ENCODE measurements at places on chromosomes 2 and 18.

GRCh38 chr18:8501044-8501443 lies 108.2 kb upstream of the RAB12 start:
- DNase-seq, result no peak

GRCh38 chr18:76824754-76825153 lies 2.4 kb downstream of the ZNF236 start:
- no peak for DNase-seq

DNA sequence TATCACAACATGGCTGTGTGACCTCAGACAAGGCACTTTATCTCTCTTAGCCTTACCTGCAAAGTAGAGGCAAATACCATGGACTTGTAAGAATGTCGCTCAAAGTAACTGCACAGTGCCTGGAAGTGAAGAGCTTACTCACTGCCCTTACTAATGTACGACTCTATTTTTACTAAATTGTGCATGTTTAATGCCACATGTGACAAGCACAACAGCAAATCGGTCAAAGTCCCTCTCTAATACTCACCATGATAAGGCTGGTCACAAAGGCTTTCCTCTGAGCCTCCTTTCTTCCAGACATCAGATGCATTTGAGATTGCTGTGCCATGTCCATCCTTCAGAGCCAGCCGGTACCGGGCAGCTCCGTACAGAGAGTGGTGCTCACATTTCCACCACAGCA lies 100.4 kb upstream of the CD302 start:
- no peak for DNase-seq

- no peak for DNase-seq
Measured at GRCh38 chr18:6521803-6522418, 107.2 kb upstream of the L3MBTL4 start.

DNA sequence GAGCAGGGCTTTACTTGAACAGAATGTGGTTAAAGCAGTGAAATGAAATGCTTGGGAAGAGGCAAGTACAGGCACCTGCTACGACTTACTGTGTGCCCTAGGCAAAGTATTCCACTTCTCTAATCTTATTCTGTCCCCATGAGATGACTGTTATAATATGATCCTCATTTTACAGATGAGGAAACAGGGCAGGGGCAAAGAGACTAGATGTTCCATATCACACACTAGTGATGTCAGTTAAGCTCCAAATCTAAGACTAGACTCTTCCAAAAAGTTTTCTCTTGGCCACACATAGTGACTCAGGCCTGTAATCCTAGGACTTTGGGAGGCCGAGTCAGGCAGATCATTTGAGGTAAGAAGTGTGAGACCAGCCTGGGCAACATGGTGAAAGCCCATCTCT lies 235.0 kb downstream of the SETBP1 start:
- DNase-seq, result no peak

DNA sequence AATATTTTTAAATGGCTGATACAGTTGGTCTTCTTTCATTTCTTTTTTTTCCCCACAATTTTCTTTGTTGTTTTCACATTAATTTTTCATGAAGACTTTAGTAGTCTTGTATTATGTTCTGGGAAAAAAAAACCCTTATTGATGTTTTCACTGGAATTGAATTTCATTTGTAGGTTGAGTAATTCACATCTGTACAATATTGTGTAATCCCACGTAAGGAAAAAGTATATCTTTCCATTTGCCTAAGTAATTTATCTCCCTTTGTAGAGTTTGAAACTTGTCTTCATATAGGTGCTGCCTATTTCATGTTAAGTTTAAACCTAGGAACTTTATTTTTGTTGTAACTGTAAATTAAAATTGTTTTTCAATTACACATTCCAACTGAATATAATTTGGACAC lies 2.0 kb downstream of the DNAJC27 start:
- no peak for DNase-seq

GRCh38 chr2:144324446-144325045 lies 195.4 kb downstream of the ZEB2 start:
- no peak for DNase-seq

DNA sequence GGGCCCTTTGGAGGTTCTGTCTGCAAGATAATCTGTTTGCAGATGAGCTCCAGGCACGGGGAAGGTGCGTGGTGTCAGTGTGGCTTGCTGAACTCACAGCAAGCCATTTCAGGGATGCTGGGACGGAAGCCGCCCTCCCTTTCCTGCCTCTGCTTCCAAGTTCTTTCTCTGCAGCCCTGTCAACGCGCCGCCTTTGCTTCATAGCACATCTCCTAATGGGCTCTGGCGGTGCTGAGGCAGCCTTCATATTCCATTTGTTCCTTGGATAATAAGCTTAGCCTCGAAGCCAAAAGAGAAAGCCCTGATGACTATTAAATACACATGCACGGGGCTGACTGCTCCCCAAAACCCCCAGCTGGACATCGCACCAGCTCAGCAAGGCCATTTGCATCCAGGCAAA lies 81.7 kb upstream of the TAF1B start:
- DNase-seq, result no peak

DNA sequence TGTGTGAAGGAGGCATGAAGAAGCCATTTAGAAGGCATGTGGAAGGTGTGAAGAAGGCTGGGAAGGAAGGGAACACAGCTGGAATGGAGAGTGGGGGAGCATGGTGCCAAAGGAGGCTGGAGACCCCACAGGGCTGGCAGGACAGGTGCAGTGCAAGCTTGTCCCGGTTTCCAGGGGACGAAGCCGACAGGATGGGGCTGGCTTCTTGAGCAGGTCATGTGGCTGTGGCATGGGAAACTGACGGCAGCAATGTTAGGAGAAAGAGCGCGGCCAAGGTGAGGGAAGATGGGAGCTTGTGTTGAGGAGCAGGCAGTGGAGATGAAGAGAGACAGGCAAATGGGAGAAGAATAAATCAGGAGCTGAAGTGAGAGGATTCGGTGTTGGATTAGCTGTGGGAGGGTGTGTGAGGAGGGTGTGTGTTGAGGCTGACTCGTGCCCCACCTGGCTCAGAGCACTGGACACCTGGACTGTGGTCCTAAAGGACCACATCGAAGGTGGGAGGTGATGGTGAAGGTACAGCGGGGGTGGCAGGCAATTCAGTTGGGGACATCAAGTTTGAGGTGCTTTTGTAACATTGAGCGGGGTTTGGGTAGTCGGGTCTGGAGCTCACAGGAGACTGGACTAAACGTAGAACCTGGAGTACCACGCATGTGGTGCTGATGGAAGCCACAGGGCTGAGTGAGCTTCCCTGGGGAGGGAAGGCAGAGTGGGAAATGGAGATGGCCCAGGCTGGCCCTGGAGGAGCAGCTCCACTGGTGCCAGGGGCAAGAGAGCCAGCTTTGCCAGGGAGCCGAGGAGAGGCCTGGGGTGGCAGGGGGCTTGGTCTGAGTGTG lies 165.6 kb upstream of the HDAC4 start:
- DNase-seq, result no peak

DNA sequence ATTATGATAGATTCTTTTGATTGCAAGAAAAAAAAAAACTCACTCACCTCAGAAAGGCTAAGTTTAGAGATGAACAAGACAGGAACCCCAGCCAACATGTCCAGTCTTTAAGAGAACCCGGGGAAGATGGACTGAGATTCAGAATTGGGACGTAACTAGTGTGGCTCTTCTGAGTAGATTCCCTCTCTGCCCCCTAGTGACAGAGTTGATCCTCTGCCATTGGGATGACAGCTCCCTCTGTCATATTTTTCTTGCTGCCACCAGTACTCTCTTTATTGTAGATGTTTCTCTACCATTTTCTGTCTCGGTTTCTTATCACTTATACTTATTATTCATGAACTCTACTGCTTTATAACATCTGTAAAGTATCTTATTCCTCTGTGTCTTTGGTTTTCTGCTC lies 77.7 kb downstream of the GULP1 start:
- DNase-seq, result no peak

DNA sequence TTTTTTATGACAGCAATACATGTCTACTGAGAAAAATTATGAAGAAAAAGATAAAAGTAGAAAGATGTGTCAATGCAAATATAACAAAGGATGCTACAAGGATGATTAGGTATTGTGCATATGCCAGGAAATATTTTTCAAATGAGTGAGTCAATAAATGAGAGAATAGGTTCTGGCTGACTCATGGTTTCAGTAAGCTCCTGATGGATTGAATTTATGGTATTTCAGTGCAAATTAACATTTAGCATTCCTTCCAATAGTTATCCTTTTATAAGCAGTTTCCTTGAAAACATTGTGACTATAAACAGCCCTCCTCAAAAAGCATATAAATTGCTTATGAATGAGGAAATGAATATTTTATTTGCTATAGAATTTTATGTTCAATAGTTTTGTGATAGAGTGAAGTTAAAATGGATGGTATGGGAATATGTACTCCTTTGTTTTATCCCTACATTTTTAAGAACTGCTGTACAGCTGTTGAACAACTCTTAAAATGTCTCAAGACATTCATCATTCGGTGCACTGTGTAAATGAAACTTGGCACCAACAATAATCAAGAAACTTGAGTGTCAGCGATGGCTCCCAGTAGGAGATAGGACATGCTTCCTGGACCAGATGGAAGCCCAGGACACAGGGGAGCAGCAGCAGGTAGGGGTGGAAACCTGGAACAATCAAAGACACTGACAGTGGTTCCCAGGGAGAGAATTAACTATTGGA lies 144.7 kb downstream of the PMAIP1 start:
- no peak for DNase-seq

- DNase-seq, result no peak
Measured at GRCh38 chr2:47023332-47023731, 107.7 kb upstream of the MCFD2 start.

GRCh38 chr2:96888072-96889011 lies 18.5 kb upstream of the SEMA4C start:
- DNase-seq, result no peak

DNA sequence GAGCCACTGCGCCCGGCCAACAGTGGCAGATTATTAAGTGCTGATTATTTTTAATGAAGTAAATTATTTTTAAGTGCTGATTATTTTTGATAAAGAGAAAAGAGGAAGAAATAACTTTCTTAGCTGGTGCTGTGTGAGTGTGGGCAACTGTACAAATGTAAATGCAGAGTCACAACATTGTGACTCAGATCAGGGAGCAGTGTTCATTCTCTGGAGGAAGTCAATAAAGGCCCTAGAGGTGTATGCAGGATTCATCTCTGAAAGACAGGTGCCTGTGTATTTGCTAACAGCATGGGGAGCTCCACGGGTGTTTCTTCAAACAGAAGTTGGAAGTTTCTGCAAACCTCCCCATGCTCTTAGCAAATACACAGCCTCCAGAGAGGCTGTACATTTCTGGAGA lies 6.2 kb downstream of the KRTCAP3 start:
- no peak for DNase-seq

GRCh38 chr2:26988058-26988860 lies 17.8 kb downstream of the MAPRE3 start:
- DNase-seq, result no peak

DNA sequence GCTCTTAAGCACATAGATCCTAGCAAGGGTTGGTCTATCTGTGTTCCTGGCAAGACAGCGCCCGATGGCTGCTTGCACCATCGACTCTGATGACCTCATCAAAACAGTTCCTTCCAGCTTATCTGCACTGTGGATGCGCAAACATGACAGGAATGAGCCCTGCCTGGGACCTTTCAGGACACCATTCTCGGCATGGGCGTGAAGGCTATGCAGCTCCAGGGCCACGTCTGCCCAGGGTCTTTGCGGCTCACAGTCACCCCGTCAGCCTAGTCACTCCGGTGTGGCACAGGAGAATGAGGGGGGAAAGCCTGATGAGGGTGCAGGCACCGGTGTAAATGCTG lies 147.8 kb upstream of the TWIST2 start:
- no peak for DNase-seq

DNA sequence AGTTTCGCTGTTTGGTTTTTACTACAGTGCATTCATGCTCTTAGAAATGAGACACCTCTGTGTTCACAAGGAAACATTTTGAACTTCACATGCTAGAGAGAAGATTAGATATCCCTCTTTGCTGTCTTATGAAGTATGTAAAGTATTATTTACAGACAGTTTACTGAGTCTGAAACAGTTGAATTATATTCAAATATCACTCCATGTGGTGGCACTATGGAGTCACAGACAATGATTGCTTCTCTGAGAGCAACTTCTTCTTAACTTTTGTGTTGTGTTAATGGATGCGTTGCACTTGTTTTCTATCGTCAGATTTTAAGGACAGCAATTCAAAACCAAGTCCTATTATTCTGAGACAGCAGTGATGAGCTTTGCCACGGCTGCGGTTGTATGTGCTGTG lies 823.6 kb downstream of the GALR1 start:
- DNase-seq, result no peak

- DNase-seq, result no peak
Measured at GRCh38 chr2:199485732-199486335, 28.1 kb upstream of the SATB2 start.

GRCh38 chr2:120766470-120767351 lies 31.0 kb downstream of the GLI2 start:
- DNase-seq, result no peak

DNA sequence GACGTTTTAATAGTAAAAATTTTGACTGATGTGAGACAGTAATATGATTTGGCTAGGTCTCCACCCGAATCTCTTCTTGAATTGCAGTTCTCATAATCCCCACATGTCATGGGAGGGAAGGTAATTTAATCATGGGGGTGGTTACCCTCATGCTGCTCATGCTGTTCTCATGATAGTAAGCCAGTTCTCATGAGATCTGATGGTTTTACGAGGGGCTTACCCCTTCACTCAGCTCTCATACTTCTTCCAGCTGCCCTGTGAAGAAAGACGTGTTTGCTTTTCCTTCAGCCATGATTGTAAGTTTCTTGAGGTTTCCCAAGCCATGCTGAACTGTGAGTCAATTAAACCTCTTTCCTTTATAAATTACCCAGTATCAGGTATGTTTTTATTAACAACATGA lies 327.0 kb upstream of the CDH7 start:
- DNase-seq, result no peak

DNA sequence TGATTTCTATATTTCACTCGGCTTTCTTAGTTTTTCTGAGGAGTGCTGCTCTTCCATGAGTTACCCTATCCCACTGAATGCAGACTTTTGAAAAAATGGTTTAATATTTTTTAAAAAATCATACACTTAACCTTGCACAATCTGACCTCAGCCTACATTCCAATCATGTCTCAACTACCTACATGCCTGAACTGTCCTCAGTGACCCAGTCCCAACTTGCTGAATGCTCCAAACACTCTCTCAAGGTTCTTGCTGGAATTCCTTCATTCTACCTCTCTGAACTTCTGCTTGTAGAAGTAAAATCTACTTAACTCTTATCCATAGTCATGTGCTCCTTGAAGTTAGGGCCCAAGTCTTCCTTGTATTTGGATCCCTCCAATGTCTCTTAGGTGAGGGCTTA lies 181.6 kb downstream of the XIRP2 start:
- no peak for DNase-seq

DNA sequence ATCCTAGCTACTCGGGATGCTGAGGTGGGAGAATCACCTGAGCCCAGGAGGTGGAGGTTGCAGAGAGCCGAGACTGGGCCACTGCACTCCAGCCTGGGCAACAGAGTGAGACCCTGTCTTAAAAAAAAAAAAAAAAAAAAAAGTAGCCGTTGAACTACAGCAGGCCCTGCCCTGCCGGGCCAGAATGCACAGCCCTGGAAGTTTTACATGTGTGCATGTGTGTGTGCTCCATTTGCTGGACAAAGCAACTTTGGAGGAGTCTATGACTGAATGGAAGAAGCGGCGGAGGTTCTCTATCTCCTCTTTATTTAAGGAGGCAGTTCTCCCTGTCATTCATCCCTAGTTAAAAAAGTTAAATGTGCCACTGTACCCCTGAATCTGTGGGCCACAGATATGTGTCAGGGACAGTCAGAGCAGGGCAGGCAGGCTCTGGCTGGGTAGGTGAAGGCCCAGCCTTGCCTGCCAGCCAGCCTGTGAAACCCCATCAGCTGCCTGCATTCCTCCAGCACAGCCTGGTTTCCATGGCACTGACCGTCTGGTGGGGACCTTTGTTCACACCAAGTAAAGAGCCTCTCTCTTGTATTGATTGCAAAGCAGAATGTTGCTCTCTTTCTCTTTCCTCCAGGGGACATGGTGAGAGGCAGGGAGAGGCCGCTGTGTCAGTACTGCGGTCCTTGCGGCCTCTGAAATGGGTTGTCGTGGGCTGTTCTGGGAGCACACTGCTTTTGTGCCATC lies 10.9 kb downstream of the LIPG start:
- no peak for DNase-seq
